ENCODE measurements at places on chromosomes 11 and 22.
A peak's percentile ranks its signal among the peaks of the same experiment; 100 is the strongest.

- DNase-seq, result no peak
These were observed 27.5 kb downstream of the DSCAML1 start for GRCh38 chr11:117769533-117769932.

- no peak for DNase-seq
These were observed 64.1 kb upstream of the CARD18 start for GRCh38 chr11:105203569-105204240.

DNA sequence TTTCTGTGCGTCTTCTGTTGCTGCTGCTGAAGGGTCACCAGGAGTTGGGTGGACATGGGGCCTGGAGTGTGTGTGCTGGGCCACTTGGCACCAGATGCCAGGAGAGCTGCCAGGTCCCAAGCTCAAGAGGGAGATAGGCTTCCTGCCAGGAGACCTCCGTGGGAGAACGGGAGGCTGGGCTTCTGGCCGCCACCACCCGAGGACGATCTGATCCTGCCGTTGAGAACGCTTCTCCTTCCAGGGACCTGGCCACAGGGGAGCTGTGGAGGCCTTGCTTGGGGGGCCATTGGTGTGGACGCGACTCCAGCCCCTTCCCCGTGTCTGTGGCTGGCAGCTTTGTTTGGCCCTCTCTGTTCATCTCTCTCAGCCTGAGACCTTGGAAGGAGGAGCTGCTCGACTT, 2.4 kb downstream of the BRSK2 start:
- no peak for DNase-seq

DNA sequence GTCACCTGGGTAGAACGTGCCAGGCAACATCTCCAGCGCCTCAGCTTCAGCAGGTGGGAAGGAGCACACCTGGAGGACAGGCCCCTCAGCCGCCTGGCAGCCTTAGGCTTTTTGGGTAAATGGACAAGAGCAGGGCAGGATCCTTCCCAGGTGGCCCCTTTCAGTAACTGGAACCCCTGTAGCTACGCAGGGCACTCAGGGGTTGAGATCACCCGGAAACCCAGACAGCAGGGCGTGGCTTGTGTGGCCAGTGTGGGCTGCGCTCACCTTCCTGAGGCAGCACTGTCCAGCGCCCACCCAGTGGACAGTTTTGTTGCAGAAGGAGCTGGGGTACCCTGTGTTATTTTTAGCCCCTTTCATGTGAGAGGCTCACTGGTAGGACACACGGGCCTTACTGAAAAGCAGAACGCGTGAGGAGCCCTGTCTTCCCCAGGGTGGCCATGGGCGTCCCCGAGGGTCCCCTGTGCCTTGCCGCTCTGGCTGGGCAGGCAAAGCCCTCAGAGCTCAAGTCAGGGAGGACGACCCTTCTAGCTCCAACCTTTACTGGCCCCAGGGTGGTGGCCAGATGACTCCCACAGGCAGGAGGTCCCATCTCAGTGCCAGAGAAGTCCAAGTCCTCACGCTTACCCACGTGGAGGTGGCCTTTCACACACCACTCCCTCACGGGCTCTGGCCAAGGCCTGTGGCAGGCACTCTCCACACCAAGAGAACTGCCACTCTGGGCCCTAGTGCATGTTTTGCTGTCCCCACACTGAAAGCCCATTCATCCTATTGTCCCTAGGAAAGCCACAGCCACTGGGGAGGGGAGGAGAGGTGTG, 75.8 kb downstream of the CTTN start:
- no peak for DNase-seq

GRCh38 chr11:104329078-104329665, 165.2 kb upstream of the PDGFD start:
- DNase-seq, result no peak

DNA sequence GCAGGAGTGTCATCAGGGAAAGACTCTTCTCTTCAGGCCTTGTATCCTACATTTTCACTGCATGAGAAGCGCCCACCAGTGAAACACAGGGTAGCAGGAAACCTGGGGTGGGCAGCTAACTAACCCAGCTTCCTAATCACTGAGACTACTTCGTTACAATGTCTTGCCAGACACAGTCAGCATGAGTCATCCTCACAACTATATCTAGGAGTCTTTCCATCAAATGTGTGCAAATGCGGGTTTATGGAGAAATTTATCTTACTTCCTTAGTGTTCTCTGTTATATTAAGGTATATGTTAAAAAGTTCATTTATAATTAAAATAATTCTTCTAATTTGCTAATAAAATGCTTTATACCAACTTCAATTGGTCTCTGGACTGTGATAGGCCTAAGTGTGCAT, 79.9 kb upstream of the RAB1B start:
- DNase-seq, result no peak

- no peak for DNase-seq
These were observed 2.4 kb downstream of the KIAA0930 start for GRCh38 chr22:45238076-45238956.

GRCh38 chr11:74086242-74086884, 77.5 kb upstream of the UCP3 start:
- DNase-seq, result no peak

DNA sequence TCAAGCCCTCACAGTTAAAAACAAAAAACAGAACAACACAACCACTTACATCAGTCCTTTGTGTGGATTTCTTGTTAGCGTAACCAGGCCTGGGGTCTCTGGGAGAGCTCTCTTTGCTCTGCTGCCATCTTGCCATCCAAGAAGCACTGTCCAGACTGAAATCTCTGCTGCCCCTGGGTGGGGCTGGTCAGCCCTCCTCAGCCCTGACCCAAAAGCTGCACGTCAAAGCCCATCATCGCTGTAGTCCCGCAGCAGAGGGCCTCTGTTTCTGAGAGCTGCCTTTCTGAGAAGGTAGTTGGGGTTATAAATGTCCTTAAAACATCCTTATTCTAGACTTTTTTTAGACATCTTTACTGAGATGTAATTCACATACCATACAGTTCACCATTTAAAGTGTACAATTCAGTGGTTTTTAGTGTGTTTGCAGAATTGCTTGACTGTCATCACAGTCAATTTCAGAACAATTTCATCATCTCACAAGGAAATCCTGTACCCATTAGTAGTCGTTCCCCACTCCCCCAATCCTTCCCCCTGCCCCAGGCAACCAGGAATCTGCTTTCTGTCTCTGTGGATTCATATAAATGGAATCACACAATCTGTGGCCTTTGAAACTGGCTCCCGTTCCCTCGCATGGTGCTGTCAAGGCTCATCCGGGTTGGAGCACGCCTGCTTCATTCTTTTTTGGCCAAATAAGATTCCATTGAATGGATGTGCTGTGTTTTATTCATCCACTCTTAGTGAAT, 94.9 kb downstream of the TBC1D22A start:
- DNase-seq, result no peak

GRCh38 chr11:3674189-3674588, 3.0 kb upstream of the CHRNA10 start:
- no peak for DNase-seq

GRCh38 chr11:118212781-118213191, 12.0 kb downstream of the JAML start:
- no peak for DNase-seq

- no peak for DNase-seq
These were observed 6.3 kb downstream of the ZBTB3 start for GRCh38 chr11:62747475-62748160.

DNA sequence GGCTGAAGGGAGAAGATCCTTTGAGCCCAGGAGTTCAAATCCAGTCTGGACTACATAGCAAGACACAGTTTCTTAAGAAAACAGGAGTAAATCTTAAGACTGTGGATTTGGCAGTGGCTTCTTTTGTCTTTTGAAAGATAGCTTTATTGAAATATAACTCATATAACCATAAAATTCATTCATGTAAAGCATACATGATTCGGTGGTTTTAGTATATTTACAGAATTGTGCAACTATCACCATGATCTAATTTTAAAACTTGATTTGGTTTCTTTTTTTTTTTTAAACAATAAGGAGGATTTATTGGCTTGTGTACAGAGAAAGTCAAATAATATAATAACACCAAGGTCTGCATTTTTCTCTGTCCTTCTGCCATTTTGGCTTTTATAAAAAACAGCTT, 23.1 kb upstream of the PSMA1 start:
- no peak for DNase-seq

- no peak for DNase-seq
These were observed 82.7 kb downstream of the RPL27A start for GRCh38 chr11:8765294-8765693.

- no peak for DNase-seq
These were observed 98.8 kb downstream of the PKNOX2 start for GRCh38 chr11:125263268-125263790.

DNA sequence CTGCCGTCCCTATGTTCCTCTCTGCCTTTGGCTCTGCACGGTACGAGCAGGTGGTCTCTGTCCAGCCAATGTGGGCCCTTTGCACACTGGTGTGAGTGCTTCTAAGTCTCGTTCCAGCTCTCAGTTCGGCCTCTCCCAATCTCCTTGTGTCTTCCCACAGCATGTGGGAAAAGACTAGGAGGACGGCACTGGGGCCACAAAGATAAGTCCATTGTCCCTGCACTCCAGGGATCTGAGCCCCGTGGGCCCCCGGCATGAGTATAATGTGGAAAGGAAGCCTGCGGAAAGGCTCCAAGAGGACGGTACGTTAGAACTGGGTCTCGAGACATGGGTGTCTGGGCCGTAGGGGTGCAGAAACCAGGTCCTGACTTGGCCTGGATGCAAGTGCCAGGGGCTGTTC, 16.4 kb downstream of the MYEOV start:
- no peak for DNase-seq

DNA sequence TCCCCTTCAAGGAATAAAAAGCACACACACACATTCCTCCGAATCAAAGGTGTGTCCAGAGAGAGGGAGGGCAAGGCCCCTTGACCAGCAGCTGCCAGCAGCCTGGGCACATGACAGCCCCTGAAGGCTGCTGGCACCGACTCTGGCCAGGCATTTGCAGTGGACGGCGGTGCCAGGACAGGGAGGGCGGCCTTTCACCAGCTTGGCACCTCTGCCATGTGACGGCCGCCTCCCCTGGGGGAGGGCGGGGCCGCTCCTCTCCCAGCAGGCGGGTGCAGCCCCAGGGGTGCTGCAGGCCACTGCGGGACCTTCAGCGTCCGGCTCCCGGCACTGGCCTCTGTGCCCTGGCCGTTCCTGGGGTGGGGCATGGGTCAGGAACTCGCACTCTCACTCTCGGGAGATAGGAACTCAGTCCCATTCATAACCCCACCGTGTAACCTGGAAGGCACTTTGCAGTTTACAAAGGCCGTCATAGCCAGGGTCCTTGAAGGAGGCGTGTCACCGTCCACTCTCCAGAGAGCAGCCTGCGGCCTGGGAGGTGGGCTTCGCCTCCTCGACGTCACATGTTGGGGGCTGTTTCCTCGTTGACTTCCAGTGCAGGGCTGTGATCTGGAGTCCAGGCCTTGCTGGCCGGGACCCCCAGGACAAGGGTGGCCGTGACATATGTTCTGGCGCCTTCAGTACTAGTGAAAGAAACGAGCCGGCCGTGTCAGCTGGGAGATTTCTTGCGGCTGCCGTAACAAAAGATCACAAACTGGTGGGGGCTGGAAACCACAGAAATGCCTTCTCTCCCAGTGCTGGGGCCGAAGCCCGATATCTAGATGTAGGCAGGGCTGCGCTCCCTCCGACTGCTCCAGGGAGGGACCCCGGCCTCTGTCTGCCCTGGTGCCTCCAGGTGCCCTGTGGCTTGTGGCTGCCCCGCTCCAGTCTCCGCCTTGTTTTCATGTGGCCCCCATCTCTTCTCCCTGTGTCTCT, 39.9 kb upstream of the SMIM38 start:
- DNase-seq, result no peak

- DNase-seq, result no peak
These were observed 343.5 kb upstream of the B3GAT1 start for GRCh38 chr11:134755535-134755934.

DNA sequence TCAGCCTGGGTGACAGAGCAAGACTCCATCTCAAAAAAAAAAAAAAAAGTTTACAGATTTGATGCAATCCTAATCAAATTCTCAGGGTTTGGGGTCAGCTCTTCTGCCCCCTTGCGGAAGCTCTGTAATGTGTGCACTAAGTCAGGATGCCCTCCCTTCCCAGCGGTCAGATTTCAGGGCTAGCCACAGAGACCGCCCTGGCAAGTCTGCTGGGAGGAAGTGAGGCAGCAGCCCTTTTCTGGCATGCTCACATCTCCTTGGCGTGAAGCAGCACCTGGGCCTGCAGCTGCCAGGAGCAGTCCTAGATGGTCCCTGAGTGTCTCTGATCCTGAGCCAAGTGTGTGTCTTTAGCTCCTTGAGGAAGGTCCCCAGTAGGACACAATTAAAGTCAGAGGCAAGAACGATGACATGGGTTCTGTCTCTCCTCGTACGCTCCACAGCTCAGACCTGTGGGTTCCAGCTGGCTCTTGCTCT, 10.9 kb upstream of the APOBEC3C start:
- DNase-seq, result peak; percentile 36

DNA sequence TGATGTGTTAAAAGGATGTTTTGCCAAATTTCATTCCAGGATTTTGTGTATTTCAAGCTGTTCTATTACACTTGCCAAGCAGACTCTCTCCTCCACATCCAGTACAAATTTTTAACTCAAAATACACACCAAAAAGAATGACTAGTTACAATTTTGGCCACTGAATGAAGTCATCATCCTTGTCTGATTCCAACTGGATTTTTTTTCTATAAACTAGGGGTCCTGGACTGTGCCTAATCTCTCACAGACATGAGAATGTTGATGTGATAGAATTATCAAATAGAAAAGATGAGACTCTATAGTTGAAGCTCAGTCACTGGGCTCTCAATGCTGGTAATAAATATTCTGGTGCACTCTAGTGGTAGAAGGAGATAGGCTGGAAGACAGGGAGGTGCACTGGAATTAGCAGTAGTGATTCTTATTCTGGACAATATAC, 85.8 kb downstream of the FANCF start:
- peak; percentile 64 for DNase-seq

DNA sequence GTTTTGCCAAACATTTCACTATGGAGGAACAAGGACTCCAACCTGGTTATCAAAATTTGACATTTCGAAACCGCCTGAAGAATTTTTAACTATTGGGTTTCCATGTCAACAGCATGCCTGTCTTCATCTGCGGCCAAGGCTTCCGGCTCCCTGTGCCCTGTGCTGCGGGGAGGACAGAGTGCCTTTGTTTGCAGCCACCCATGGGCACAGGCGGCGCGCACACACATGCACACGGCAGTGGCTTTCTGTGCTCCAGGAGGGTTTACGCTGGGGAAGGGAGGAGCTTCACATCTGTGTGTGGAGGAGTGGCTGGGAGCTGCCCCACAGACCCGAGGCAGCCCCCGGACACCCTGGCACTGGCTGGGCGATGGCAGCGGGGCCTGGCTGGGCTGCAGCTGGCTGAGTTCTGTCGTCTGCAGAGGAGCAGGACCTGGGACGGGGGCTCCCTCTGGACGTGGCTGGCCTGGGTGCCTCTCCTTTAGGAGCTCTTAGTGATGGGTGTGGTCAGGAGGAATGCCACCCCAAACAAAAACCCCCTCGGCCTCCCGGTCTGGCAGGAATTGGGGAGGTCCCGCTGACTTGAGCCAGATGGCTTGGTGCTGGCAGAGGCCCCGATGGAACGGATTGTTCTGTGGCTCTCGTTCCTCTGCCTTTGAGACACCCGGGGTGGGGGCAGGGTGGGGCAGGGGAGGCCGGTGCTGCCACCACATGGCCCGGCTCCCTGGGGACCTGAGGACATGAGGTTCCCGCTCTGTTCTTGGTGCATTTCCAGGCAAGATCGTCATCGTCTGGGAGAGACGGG, 1290.9 kb downstream of the BRD1 start:
- peak; percentile 94 for DNase-seq

Data from NCI-H2171 (cell line).